Lung (tissue), 17 donors: ENCODE measurements at places on chromosomes 13 and 19.

DNA sequence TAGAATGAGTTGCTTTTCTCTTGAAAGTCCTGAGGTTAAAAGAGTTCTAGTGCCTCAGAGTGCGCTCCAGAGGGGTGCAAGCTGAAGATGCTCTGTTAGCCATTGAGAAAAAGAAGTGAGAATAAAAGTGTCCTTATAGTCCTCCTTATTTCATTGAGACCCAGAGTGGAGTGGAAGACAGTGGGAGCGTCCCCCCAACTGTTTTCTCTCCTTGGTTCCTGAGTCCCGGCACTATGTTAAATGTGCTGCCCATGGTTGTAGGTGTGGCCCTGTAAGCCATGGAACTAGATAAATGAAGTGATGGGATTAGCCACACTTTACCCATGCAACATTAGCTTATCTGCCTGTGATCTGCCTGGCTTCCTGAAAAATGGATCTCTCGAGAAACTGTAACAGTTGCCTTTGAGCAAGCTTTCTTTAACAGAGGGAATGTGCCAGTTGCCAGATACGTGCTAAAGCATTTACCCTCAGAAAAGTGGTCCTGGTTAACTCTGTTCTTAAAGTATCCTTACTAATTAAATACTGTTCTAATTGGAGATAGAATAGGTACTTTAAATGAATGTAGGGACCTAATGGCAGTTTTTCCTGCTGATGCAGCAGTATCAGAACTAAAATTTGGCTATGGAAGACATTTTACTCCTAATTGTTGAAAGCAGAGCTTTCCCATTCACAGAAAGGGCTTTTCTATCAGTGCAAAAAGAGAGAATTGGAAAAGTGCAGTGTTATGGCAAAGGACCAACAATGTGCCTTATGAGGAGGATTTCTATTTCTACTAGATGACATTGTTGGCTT lies 21.4 kb upstream of the PSG9 start:
- no peak overlapping the region for H3K4me3 ChIP-seq
- H3K36me3 ChIP-seq = no peaks in the 10 kb centered on the region
- H3K27me3 ChIP-seq = no peaks in the 10 kb centered on the region
- H3K27ac ChIP-seq = no peak overlapping the region
- DNase-seq = no peak

GRCh38 chr19:29015569-29015968 lies 197.4 kb downstream of the UQCRFS1 start:
- H3K27me3 ChIP-seq = no peaks in the 10 kb centered on the region
- H3K4me1 ChIP-seq = no peaks in the 10 kb centered on the region
- DNase-seq = no peak
- H3K36me3 ChIP-seq = no peaks in the 10 kb centered on the region
- H3K27ac ChIP-seq = no peak overlapping the region

GRCh38 chr19:6632002-6632621 lies 37.8 kb downstream of the TNFSF14 start:
- no peaks in the 10 kb centered on the region for H3K4me1 ChIP-seq
- peak; percentile 86 for DNase-seq
- H3K4me3 ChIP-seq = no peak overlapping the region
- H3K27ac ChIP-seq = no peak overlapping the region
- no peaks in the 10 kb centered on the region for H3K27me3 ChIP-seq

DNA sequence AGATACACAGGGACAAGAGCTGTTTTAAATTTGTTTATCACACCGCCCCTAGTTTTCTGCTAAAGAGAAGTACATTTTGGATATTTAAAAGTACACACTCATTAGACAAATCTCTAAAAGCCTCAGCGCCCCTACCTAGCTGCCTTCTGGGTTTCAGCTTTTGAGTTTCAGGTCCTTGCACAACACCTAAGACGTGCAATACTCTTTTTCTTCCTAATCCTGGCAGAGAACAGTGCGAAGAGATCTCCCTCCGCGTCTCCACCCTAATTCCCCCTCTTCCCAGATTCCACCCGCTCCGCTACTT lies 421 bp upstream of the KLF5 start:
- peak overlapping the region; percentile 69 for H3K4me3 ChIP-seq
- H3K27ac ChIP-seq = peak overlapping the region; percentile 57
- H3K36me3 ChIP-seq = no peaks in the 10 kb centered on the region
- DNase-seq = no peak
- peaks cover 43% of the 10 kb centered on the region for H3K27me3 ChIP-seq

DNA sequence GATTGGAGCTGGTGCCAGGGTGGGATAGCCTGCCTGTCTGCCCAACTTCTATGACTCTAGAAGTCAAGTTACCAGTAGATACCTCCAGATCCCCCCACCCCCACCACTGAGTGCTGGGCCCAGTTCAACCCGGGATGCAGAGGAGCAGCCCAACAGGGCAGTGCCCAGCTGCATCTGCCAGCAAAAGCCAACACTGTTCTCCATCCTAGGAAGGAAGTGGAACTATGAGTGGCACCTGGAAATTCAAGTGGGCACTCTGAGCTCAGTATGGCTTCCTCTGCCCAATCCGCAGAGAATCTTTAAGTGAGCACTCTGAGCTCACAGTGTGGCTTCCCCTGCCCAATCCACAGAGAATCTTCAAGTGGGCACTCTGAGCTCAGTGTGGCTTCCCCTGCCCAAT lies 14.2 kb downstream of the TUBGCP3 start:
- no peaks in the 10 kb centered on the region for H3K4me1 ChIP-seq
- peak overlapping the region; percentile 34 for H3K27ac ChIP-seq
- peak; percentile 44 for DNase-seq
- H3K27me3 ChIP-seq = no peaks in the 10 kb centered on the region
- no peaks in the 10 kb centered on the region for H3K36me3 ChIP-seq

DNA sequence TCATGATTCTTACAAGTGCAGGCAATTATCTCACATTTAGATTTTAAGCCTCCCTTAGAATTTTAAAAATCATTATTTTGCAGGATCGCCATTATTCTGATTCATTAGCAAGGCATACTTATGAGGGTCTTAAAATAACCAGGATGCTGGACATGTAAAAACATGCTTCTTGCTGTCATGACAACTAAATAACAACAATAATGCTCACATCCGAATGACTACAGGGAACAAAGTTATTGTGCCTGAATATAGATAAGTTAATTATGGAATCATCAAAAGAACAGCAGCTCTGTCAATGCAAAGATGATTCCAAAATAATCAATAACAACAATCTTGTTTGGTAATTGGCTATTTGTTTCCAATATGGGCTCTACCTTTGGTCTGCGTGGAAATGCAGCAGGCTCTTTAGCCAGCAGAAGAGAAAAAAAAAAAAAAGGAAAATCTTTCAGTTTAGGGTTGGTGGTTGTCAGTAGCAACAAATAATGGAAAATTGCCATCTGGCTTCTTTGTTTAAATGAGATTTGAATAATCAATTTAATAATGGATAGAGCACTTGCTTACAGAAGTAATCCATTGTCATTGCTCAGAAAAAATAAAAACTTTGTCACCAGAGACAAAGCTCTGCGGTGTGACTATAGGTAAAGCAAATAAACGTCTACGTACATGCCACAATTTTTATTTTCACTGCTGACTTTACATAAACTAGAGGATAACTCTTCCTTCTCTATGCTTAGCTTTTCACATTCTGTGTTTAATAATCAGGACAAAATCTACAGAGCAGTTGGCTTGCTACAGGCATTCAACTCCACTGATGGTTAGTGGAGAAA lies 468.9 kb upstream of the TSHZ3 start:
- H3K27ac ChIP-seq = no peak overlapping the region
- no peaks in the 10 kb centered on the region for H3K4me1 ChIP-seq
- no peaks in the 10 kb centered on the region for H3K36me3 ChIP-seq

DNA sequence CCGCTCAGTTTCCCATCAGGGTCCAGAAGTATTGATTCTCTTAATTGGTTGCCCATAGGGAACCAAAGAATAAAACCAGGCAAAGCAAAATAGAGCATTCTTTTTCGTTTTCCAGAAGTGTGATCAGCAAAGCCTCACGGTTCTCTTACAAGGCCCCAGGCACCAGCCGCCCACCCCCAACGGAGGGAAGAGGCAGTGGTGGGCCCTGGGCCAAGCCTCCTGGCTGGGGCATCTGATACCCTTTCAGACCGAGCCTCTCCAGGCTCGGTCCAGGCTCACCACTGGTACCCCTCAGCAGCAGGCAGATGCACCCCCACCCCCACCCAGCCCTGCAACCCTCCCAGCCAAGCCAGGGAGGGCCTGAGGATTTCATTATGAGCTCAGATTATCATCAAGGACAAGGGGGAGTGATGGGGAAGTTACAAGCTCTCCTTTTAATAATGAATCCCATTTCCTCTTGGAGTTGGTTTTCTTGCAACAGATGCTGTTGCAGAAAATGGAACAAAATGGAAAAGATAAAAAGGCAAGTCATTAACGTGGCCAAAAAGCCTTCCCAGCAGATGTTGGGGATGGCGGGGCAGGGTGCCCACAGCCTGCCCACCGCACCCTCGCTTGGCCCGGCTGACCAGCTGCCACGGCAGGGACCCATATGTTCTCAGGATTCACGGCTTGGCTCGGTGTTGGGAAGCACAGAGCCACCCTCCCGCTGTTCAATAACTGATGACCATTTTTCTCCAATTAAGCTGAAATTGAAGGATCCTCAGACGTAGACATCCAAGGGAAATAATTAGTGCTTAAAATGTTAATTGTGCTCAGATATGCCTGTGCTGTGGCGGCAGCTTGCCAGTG lies 45.9 kb upstream of the KCTD15 start:
- no peak for DNase-seq
- H3K27ac ChIP-seq = no peak overlapping the region
- no peaks in the 10 kb centered on the region for H3K4me1 ChIP-seq

DNA sequence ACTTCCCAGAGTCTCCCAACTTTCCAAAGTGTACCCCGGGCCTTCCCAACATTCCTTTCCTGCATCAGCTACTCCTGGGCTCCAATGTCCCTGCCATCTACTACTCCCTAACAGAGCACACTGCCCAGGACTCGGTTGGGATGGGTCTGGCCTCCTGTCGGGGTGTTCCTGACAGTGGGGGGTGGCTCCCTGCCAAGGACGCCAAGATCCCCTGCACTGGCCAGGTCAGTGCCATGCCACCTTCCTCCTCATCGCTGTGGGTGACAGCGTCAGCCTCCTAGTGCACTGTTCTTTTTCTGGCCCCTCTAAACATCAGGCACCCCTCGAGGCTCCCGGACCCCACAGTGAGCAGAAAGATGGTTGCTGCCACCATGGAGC lies 13.8 kb downstream of the EPS15L1 start:
- peaks cover 9% of the 10 kb centered on the region for H3K4me1 ChIP-seq
- no peak for DNase-seq

GRCh38 chr19:42325896-42326771 lies 699 bp downstream of the MEGF8 start:
- H3K27ac ChIP-seq = peak overlapping the region; percentile 61
- DNase-seq = no peak
- H3K27me3 ChIP-seq = peaks cover 7% of the 10 kb centered on the region
- peak overlapping the region; percentile 79 for H3K4me3 ChIP-seq
- H3K36me3 ChIP-seq = no peaks in the 10 kb centered on the region

- H3K36me3 ChIP-seq = no peaks in the 10 kb centered on the region
- no peak overlapping the region for H3K4me3 ChIP-seq
- no peaks in the 10 kb centered on the region for H3K27me3 ChIP-seq
- no peaks in the 10 kb centered on the region for H3K4me1 ChIP-seq
Measured at GRCh38 chr13:80705371-80706163, 364.6 kb upstream of the SPRY2 start.

GRCh38 chr19:1288833-1289685 lies 3.4 kb downstream of the EFNA2 start:
- H3K4me1 ChIP-seq = no peaks in the 10 kb centered on the region
- no peak for DNase-seq
- no peaks in the 10 kb centered on the region for H3K36me3 ChIP-seq
- no peak overlapping the region for H3K27ac ChIP-seq
- no peak overlapping the region for H3K4me3 ChIP-seq

DNA sequence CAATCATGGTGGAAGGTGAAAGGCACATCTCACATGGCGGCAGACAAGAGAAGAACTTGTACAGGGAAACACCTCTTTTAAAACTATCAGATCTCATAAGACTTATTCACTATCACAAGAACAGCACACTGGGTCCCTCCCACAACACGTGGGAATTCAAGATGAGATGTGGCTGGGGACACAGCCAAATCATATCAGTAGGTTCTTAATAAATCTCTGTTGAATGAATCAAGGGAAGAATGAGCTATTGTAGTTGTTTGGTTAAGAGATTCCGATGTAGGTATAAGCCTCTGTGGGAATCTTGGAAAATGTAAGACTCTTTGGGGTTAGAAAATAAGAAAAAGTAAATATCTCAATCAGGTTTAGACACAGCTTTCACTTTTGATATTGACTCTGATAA lies 400.2 kb downstream of the KCNRG start:
- no peaks in the 10 kb centered on the region for H3K36me3 ChIP-seq
- no peaks in the 10 kb centered on the region for H3K27me3 ChIP-seq
- H3K4me3 ChIP-seq = no peak overlapping the region

DNA sequence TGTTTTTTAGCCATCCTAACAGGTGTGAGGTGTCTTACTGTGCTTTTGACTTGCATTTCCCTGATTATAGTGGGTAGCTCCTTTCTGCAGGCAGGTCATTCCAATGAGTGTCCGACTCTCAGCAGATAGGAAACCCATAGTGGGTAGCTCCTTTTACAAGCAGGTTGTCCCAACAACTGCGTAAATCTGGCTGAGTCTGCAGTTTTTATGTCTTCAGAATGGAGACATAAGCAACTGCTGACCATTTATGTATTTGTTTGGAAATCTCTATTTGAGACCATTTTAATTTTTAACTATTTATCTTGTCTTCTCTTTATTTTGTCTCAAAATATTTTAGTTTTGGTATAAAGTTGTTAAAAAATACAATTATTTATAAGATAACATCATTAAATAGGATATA lies 839.4 kb downstream of the SLITRK6 start:
- no peak for DNase-seq
- H3K36me3 ChIP-seq = no peaks in the 10 kb centered on the region
- H3K27ac ChIP-seq = no peak overlapping the region
- H3K27me3 ChIP-seq = no peaks in the 10 kb centered on the region
- H3K4me1 ChIP-seq = peaks cover 5% of the 10 kb centered on the region

DNA sequence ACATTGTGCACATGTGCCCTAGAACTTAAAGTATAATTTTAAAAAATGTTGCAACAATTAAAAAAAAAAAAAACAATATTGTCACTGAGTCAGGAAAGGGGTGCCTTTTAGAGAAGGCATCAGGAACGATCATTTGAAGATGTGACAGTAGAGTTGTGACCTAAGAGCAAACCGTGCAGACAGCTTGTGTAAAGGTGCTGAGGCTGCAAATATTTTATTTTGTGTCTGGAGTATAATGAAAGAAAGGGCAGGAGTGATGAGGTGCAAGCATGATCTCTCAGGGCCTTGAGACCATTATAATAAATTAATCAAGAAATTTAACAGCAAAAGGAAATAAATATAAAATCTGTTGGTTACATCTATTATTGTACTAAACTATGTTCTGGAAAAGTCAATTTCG lies 1219.7 kb downstream of the OLFM4 start:
- no peaks in the 10 kb centered on the region for H3K27me3 ChIP-seq
- no peak overlapping the region for H3K4me3 ChIP-seq
- no peaks in the 10 kb centered on the region for H3K4me1 ChIP-seq
- no peaks in the 10 kb centered on the region for H3K36me3 ChIP-seq

- no peak overlapping the region for H3K27ac ChIP-seq
- H3K4me1 ChIP-seq = peaks cover 16% of the 10 kb centered on the region
- peak; percentile 88 for DNase-seq
- peak overlapping the region; percentile 40 for H3K4me3 ChIP-seq
- H3K27me3 ChIP-seq = no peaks in the 10 kb centered on the region
- no peaks in the 10 kb centered on the region for H3K36me3 ChIP-seq
Measured at GRCh38 chr19:42401365-42402303, 11.5 kb upstream of the CNFN start.
